ENCODE measurements at places on chromosomes 11 and 22. TPM values are rescaled to one million over a fixed set of nuclear protein-coding genes. Genes with fewer than 3 reads are reported as not detected.
A peak's percentile ranks its signal among the peaks of the same experiment; 100 is the strongest.

DNA sequence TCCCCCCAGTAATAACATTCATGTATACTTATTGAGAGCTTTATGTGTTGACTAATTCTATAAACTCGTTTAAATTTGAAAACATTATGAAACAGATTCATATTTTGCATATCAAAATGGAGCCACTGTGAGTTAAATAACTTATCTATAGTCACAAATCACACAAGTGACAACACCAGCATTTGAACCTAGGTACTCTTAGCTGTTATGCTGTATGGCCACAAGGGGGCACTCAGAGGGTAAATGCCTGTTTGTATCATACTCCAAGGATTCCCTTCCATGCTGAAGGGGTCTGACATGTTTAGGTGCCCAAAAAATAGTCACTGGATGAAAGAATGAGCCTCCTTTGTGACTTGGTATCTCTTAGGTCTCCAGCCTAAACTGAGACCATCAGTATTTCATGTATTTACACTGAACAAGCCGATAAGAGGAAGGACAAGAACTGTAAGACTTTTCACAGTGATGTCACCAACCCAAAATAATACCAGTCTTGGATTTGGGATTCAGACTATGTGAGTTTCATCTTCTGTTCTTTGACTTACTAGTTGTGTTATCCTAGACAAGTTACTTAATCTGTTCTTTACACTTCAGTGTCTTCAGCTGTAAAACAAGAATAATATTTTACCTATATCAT lies 12.2 kb upstream of the OR52D1 start:
- DNase-seq, result no peak

KLHDC7B gene
- not detected for total RNA-seq

- DNase-seq, result peak; percentile 6
Observed at GRCh38 chr11:78346799-78347198, 70.8 kb downstream of the GAB2 start.

- peak; percentile 21 for DNase-seq
Observed at GRCh38 chr22:47022075-47022473, 259.6 kb downstream of the TBC1D22A start.

DNA sequence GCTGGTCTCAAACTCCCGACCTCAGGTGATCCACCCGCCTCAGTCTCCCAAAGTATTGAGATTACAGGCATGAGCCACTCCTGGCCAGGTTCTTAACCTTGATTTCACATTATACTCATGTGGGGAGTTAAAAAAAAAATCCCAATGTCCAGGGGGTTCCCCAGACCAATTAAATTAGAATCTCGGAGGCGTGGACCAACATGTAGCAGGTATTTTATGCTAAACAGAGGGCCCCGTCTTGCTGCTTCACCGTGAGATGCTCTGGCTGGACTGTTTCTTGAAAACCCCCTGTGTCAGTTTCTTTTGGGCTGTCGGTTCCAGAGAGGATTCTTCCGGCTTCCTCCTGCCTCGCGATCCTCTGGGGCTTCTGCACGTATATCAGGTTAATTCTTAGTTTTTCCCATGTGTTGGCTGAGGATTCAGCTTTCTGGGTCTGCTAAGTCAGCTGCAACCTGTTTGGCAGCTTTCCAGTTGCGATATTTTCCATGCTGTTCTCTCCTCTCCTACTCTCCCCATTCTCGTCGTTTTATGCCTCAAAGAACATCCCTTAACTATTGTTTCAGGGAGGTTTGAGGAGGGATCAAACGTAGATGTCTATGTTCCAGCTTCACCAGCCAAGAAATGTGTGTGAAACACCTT lies 50.6 kb upstream of the ACCSL start:
- DNase-seq, result no peak

GRCh38 chr22:42922374-42923191 lies 65.5 kb upstream of the ARFGAP3 start:
- DNase-seq, result no peak

TAF6L gene
- total RNA-seq, result 27.0 TPM

Measured in HT1080 (cell line).